Caco-2 (cell line): ENCODE measurements at places on chromosomes 7 and 10. TPM values are rescaled to one million over a fixed set of nuclear protein-coding genes. Genes with fewer than 3 reads are reported as not detected.

GRCh38 chr10:5450605-5451384, 38.4 kb downstream of the NET1 start:
- no peak for DNase-seq

The PRF1 gene
- 0.34 TPM in 1 of 2 replicates, not detected in the other for total RNA-seq

- no peak for DNase-seq
Measured at GRCh38 chr10:100882252-100882651, 30.5 kb upstream of the SLF2 start.

The CALN1 gene
- not detected in 2 replicates for total RNA-seq

DNA sequence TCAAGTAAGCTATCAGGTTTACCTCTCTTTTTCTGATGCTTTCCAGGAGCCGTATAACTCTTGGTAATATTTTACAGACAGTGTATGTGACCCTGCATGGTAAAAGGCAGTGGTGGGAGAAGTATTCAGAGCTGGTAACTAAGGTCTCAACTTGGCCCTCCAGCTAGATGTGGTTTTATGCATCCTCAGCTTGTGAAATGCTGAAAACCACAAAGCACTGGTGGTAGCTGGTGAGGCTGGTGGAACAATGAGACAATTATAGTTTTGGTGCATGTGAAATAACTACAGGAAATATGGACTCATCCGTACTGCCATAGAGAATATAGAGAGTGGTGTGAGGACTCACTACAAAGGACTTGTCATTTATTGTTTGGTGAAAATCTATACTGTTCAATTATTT, 383.0 kb upstream of the PCDH15 start:
- no peak for DNase-seq

DNA sequence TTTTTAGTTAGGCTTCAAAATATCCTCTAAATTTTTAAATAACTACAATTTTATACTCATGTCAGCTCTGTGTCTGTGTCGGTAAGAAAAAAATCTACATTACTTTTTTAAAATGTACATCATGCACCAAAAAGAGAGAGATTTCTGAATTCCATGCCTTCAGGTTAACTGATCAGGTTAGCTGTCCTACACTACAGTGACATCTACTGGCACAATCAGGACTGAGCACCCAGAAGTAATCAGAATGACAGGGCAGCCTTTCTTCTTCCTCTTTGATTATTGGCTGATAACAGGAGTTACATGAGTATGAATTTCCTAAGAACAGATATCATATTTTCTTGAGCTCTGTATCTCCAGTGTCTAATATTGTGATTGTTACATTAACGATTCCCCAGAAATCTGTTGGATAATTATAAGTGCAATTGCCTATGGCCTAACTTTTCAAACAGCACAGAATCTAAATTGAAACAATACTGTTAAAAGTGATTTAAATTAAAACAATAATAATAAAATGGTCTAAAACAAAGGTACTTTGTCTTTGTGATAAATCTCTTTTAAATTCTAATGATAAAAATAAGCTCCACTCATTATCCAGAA, 41.8 kb upstream of the HYCC1 start:
- peak; percentile 74 for DNase-seq

The METTL27 gene
- 1.5 and 1.7 TPM in 2 replicates for total RNA-seq

The TECTB gene
- 0.27 and 0.37 TPM in 2 replicates for total RNA-seq

- no peak for DNase-seq
Measured at GRCh38 chr10:79111846-79112614, 43.3 kb downstream of the ZMIZ1 start.

GRCh38 chr10:122476333-122476695, 15.0 kb downstream of the HTRA1 start:
- DNase-seq, result peak; percentile 79

DNA sequence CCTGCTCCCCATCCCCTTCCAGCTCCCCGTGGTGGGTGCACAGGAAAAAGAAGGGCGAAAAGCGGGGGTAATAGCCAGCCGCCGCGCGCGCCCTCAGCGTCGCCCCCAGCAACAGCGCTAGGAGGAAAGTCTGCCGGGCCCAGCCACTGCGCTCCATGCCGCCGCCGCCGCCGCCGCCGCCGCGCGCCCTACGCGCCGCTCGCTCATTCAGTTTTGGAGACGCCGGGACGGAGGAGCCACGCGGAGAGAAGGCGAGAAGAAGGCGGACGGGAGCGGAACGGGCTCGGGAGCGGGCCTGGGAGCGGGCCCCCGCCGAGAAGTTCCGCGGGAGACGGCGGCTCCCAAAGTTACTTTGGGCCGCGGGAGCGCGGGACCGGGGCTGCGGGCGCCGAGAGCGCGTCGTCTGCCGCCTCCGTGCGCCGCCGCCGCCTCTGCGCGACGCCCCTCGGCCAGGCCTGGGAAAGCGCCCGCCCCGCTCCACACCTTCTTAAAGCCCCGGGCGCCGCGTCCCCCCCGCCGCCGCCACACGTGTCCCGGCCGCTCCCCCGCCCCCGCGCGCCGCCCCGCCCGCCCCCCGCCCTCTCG, at the start of gene RELN:
TSS of gene RELN (minus strand) at position 459 of the 585 bp plus-strand sequence. CDS start at position 157, 302 bp downstream.
- DNase-seq, result no peak

DNA sequence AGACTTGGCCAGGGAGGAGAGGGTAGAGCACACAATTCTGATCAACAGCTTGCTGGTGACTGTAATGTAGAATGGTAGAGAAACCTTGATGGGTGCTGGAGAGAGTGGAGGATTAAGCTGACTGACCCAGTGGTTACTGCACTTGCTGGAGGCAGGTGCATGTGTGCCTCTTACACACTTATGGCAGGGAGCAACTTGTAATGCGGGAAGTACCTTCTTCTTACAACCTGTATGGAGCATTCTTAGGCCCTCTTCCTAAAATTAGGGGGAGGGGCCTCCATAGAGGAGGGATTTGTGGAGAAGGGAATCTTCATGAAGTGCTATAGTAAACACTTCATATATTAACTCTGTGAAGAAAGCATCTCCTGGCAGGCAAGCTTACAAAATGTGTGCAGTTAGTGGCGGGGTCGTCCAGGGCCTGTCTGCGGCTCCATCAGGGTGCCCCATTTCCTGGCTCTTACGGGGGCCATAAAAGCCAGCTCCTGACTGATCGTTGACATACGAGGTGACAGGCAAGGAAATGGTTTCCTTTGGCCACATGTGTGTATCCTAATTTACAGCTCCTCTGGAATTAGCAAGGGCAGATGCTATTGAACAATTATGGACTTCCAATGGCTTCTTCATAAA, 113.5 kb downstream of the RTKN2 start:
- no peak for DNase-seq
